Stimulated activated CD8-positive, alpha-beta memory T cell treated with anti-CD3 and anti-CD28 coated beads, Interleukin-4, amount 100 ng/mL, for 1 hour (primary cell): ENCODE measurements at places on chromosomes 12 and 14.

DNA sequence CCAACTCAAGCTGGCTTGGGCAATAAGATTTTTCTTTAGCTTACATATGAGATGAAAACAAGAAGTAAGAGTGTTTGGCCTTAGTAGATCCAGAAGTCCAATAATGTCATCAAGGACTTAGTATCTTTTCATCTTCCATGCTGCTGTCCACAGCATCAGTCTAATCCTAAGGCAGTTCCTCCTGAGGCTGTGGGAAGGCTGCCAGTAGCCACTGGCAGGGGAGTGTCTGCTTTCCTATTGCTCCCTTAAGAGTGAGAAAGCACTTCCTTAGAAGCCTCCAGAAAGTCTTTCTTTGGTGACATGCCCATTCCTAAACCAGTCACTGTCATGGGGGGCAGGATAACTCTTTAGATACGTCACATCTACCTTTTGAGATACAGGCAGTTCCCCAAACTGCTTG is 317.7 kb downstream of the BMP4 start:
- DNase-seq: no peak

DNA sequence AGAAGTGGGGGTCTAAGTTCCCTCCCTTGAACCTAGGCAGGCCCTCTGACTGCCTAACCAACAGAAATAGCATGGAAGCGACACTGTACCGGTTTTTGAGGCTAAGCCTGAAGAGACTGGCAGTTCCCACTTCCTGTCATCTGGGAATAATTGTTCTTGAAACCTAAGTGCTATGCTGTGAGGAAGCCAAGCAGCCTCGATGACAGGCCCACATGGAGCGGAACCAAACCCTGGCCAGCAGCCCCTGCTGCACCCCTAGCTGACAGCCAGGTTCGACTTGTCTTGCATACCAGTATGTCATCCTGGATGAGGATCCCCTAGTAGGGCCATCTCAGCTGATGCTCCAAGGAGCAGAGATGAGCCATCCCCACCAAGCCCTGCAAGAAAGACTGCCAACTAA is 6.4 kb upstream of the GPR68 start:
- DNase-seq: no peak

DNA sequence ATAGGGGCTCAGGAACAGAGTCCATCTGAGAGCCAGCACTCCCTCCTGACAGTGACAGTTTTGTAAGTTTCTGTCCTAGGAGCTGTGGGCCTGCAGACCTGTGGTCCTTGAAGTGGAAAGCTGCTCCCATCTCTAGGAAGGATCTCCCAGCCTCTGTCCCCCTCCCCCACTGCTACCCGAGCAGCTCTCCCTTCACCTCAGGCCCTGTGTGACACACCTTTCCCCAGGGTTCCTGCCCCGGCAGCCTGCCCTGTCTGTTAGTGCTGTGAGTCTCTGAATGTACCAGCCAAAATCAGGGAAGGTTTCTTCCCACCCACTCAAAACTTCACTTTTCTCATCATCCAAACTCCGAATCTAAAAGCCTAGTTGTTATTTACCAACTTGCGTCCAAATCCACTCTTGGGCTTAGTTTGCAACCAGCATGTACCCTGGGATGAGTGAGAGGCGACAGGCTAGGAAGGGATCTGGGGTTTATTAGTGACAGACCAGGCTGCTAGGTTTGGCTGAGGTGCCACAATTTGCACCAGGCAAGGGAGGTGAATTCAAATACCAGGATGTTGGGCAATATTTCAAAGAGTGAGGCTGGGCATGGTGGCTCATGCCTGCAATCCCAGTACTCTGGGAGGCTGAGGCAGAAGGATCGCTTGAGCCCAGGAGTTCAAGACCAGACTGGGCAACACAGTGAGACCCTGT is 39.9 kb downstream of the NINJ2 start:
- no peak for DNase-seq

DNA sequence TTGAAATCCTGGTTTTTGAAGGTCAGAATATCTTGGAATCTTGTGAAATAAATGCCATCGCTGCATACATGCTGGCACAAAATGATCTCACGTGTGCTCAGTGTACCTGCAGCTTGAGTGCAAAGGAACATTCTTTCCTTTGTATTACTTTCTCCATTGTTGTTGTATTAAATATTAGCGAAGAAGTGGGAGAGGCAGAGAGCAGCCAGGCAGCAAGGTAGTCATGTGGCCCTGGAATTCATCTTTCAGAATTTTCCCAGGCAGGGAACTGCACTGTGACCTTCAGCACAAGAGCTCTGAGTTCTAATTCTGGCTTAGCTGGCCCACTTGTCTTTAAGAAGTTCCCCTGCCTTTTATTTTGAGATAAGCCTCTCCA is 145.5 kb downstream of the PRKCH start:
- no peak for DNase-seq

DNA sequence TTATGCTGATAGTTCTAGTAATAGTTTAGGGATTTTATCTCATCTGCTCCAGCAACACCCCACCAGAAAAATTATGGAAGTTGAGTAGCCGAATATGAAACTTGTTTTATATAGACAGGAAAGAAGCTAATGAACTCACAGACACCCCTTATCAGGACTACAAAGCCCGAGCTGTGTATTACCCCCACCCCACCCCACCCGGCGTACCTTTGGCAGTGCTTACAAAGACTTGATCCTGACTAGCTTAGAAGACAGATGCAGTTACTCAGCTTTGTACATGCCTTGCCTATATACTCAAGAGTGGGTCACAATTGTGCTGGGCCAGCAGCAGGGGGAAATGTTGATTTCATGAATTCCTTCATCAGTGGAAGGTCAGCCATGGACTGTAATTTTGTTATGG is 22.4 kb downstream of the PROX2 start:
- DNase-seq: no peak

DNA sequence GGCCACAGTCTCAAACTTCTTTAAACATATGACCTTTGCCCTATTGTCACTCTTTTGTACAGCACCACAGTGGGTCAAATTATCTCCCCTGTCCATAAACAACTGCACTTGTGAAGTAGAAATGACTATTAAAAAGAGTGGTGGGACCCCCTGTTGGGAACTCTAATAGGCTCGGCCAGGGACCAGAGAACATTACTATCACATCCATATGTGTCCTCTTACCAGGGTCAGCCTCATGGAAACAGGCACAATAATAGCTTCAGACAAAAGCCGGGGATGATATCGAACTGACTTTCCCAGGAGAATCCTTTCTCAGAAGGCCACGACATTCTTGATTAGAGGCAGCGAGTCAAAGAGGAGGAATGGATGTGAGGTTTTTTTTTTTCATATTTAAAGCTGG is 96.6 kb downstream of the NKX2-1 start:
- DNase-seq: no peak

DNA sequence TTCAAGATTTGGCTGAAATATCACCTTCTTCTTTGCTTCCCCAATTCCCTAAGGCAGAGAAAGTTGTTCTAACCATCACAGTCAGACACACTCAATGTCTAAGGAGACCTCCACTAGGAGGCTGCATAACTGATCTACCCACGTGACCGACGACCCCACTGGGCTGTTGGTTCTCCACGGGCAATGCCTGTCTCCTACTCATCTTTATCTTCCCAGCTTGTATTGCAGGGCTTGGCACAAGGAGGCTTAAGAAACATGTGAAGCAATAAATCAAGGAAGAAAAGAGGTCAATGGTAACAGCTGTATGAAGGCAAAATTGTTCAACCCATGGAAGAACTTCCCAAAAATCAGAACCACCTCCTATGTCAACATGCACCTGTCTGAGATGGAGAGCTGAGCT is 27.1 kb downstream of the NT5DC3 start:
- no peak for DNase-seq

DNA sequence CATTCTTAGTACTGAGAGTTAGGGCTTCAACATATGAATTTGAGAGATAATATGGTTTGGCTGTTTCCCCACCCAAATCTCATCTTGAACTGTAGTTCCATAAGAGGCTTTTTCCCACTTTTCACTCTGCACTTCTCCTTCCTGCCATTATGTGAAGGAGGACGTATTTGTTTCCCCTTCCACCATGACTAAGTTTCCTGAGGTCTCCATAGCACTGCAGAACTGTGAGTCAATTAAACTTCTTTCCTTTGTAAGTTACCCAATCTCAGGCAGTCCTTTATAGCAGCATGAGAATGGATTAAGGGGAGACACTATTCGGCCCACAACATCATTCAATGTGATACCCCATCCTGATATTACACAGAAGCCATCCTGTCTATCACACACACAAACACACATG is 36.8 kb upstream of the ALG10B start:
- DNase-seq: no peak

DNA sequence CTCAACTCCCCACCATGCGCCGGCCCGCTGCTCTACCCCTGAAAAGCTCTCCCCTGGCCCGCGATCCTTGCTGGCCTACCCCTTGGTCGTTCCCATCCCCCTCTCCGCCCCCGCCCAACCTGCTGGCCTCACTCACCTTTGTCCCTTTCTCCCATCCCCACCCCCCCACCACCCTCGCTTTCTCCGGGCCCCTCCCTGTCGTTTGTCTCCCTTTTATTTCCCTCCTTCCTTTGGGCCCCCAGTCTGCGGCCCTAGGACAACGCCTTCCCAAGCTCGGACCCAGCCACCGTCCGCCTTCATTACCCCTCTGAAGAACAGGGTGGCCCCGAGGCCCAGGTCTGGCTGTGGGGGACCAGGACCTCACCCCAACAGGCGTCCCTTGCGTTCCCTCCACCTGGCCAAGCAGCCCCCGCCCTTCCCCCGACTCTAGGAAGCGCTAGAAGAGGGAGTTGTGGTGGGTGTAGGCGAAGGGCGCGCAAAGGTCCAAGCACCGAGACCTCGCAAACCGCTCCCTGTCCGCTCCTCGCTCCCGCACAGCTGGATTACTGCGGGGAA is 6.9 kb upstream of the SLC7A7 start:
- DNase-seq: no peak

- DNase-seq: no peak
Measured at GRCh38 chr14:31842899-31843298, 234.2 kb upstream of the ARHGAP5 start.

DNA sequence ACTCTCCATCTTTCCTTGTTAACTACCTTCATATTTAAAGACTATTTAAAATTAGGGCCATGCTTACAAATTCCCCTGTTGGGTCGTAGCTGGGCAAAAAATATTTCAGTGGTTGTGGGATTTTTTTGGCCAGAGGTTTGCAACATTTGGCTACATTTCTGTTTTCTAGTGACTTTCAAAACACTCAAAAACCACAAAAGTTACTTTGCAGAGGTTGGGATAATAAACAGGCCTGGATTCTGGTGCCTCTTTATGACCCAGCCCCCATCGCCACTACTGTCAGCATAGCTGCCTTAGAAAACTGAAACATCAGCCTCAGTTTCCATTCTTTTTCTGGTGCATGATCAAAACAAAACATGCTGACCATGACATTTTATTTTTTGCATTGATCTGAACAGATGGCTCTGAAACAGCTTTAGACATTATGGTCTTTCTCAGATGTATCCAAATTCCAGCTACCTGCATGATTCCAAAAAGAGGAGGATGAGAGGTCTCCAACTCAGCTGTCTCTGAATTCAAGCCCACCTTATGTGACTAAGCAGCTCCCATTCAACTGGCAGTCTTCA is 5.2 kb downstream of the DPF3 start:
- DNase-seq: no peak

GRCh38 chr14:73749706-73750530 is 35.7 kb upstream of the PNMA1 start:
- DNase-seq: no peak

GRCh38 chr14:103520657-103521437 is 1.8 kb downstream of the CKB start:
- DNase-seq: no peak

DNA sequence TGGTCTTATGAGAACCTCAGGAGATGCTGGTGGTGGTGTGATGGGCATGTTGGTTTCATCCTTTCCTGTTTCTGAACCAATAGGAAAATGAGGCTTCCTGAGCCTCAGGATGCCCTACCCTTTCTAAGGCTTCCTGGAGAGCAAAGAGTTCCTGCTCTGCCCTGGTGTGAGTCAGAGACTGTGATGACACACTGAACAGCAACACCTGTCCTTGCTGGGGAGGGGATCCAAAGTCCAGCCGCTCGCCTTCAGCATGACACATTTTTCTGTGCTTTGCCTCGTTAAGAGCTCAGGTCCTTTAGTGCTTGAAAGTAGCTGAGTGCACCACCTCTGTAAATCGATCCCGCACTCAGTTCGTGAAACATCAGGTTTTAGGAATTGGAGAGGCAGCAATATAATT is 116.0 kb downstream of the CACNA1C start:
- no peak for DNase-seq

DNA sequence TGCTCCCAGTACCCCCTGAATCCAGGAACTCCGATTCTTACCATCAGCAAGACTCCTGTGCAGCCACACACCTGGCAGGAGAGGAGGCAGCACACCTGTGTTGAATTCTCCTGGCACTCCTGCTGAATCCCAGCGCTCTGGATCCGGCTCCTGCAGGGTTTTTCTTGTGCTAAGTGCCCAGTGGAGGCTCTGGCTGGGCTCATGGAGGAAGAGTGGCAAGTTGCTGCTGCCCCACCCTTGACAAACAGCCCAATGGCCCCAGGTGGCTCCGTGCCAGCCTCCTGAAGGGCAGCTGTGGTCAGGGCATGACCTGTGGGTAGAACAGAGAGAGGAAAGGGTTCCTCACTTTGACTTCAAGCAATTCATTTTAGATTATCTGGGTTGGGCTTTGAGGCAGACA is 20.0 kb downstream of the CRACR2A start:
- no peak for DNase-seq

- DNase-seq: peak; percentile 45
Measured at GRCh38 chr12:106903241-106903945, 52.3 kb upstream of the TMEM263 start.

- no peak for DNase-seq
Measured at GRCh38 chr12:19588951-19589350, 149.7 kb downstream of the AEBP2 start.

DNA sequence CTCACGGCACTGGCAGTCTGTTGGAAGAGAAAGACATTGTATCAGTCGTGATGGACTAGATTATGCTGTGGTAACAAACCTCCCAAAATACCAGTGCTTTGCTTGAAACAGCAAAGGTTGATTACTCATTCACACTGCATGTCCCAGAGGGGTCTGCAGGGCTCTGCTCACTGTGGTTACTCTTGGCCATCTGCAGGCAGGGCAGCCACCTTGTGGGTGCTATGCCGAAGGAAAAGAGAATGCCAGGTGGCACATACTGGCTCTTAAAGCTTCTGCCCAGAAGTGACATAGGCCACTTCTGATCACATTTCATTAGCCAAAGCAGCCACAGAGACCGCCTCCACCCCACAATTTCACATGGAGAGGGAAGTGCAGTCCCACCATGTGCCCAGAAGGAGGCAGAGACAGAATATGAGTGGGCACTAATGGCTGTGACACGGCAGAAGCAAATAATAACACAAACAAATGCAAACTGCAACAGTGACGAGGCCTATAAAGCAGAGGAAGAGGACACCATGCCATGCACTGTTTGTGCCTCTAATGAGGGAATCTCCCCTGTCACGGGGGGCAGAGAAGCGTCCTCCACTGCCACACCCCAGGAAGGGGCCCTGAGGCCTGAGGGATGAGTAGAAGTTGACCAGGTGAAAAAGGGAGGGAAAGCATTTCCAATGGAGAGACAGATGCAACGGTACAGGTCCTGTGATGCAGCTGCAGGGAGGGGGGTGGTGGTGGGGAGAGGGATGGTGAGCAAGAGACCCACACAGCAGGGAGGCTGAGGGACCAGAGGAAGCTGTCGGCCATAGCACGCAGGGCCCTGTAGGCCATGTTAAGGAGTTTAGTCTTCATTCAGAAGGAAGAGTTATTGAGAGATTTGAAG is 51.7 kb upstream of the KICS2 start:
- no peak for DNase-seq
